ENCODE measurements at places on chromosomes 3 and 15.

DNA sequence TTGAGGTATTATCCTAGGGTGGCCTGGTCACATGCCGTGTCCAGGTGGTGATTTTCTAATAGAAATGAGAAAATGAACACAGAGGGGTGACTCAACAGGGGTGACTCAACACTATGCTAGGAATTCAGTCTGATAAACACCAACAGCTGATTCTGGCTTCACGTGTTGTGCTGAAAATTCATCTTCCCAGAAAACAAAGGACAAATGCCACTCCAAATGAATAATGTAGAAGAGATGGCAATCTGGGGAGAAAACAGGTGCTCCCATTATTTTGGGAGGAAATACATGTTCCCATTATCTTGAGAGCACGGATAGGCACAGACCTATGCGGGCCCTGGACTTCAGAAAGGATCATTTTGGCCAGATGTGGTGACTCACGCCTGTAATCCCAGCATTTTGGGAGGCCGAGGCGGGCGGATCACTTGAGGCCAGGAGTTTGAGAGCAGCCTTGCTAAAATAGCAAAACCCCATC lies 101.2 kb upstream of the MEX3B start:
- H3K36me3 ChIP-seq = peaks cover 27% of the 10 kb centered on the region
- no peaks in the 10 kb centered on the region for H3K27me3 ChIP-seq
- DNase-seq = no peak
- H3K27ac ChIP-seq = no peak overlapping the region

DNA sequence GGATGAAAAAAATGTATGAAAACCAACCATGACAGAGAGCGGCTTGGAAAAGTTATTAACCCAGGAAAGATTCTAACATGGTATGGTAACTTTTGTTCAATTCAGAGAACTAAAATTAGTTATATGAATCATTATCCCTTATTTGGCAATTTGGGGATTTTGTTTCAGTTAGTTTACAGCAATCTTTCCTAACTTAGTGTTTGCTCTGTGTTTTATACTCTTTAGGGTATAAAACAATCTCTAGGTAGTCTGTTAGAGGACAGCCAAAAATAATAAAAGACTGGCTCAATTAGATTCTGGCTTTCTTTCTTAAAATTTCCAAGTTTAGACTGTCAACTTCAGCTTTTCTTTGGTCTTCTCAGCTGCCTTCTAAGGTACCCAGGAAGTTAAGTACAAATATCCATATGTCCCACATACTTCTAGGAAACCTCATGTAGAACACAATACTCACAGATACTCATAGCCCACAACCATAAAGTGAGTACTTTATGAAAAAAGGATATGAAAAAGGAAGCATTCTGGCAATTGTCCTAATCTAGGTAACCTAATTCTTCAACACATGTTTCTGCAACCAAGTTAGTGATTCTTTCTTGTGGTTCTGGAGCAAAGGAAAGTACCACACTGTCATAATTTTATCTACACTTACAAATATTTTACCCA lies 849.3 kb downstream of the ROBO1 start:
- DNase-seq = no peak
- no peaks in the 10 kb centered on the region for H3K4me1 ChIP-seq
- H3K36me3 ChIP-seq = no peaks in the 10 kb centered on the region
- H3K27me3 ChIP-seq = no peaks in the 10 kb centered on the region

GRCh38 chr15:29770796-29771195 lies 51.5 kb downstream of the TJP1 start:
- no peak for DNase-seq
- peaks cover 10% of the 10 kb centered on the region for H3K27me3 ChIP-seq
- H3K27ac ChIP-seq = no peak overlapping the region

- H3K4me1 ChIP-seq = peaks cover 2% of the 10 kb centered on the region
- no peak for DNase-seq
- H3K36me3 ChIP-seq = no peaks in the 10 kb centered on the region
- peaks cover 23% of the 10 kb centered on the region for H3K27me3 ChIP-seq
- H3K4me3 ChIP-seq = no peak overlapping the region
- H3K27ac ChIP-seq = no peak overlapping the region
Measured at GRCh38 chr3:193782276-193782647, 189.3 kb downstream of the OPA1 start.

- H3K27me3 ChIP-seq = no peaks in the 10 kb centered on the region
- no peak overlapping the region for H3K4me3 ChIP-seq
- H3K36me3 ChIP-seq = no peaks in the 10 kb centered on the region
- H3K27ac ChIP-seq = no peak overlapping the region
Measured at GRCh38 chr3:18134386-18135059, 290.6 kb downstream of the SATB1 start.

DNA sequence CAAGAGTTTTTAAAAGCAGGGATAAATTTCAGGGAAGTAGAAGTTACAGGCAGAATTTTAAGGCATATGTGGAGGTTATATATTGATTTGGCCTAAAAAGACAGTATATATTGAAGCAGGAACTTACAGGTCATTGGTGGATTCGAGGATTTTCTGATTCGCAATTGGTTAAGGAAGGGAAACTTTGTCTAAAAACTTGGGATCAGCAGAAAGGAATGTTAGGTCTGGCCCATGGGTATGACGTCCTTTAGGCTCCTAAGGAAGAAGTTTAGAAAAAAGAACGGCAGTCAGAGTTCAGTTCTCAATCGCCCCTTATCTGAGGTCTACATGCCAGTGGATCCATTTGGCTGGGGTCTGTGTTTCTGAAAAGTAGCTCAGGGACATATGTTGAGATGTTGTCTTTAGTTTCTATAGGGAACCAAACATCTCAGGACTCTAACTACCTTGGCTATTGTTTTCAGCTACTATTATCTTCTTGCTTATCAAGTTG lies 33.2 kb upstream of the ACP3 start:
- H3K4me1 ChIP-seq = peaks cover 3% of the 10 kb centered on the region
- no peak overlapping the region for H3K27ac ChIP-seq
- no peak overlapping the region for H3K4me3 ChIP-seq
- no peak for DNase-seq

GRCh38 chr3:104939196-104939595 lies 427.5 kb upstream of the ALCAM start:
- H3K36me3 ChIP-seq = no peaks in the 10 kb centered on the region
- DNase-seq = no peak
- no peak overlapping the region for H3K27ac ChIP-seq
- H3K27me3 ChIP-seq = peaks cover 2% of the 10 kb centered on the region
- H3K4me3 ChIP-seq = no peak overlapping the region

DNA sequence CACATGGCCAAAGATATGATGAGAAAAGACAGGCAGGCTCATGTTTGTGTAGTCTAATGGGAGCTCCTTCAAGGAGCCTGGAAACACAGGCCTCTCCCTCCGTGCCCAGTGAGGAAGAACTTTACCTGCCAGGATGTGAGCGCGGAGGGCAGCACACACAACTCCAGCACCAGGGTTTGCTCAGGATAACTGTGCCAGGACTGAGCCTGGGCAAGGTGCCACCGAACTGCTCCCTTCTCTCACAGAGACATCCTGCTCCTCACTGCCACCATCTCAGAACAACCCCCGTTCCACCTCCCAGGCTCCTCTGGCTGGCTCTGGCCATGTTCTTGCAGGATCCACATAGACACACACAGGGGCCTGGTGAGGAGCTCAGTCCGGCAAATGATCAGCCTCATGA lies 87.4 kb downstream of the NUP210 start:
- no peak for DNase-seq
- peaks cover 29% of the 10 kb centered on the region for H3K36me3 ChIP-seq

DNA sequence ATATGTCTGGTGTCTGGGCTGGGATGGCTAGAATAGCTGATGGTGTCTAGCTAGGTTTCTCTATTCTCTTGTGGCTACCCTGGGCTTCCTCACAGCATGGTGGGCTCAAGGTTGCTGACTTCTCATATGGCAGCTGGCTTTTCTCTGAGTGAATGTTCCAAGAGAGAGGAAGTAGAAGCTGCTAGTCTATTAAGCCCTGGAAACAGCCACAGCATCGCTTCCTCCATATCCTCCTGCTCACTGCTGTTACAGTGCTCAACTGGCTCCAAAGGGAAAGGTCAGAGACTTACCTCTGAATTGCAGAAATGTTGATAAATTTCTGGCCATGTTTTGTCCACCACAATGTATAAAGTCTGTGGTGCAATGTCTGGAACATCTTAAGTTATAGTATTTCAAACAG lies 299.9 kb upstream of the ADAMTS9 start:
- no peaks in the 10 kb centered on the region for H3K27me3 ChIP-seq
- H3K36me3 ChIP-seq = no peaks in the 10 kb centered on the region
- no peak overlapping the region for H3K27ac ChIP-seq
- no peak for DNase-seq

GRCh38 chr3:133238015-133238414 lies 161.8 kb upstream of the BFSP2 start:
- H3K27me3 ChIP-seq = peaks cover 19% of the 10 kb centered on the region
- DNase-seq = no peak
- H3K4me1 ChIP-seq = no peaks in the 10 kb centered on the region
- no peaks in the 10 kb centered on the region for H3K36me3 ChIP-seq
- H3K27ac ChIP-seq = no peak overlapping the region

- H3K4me3 ChIP-seq = no peak overlapping the region
- no peak overlapping the region for H3K27ac ChIP-seq
- peaks cover 3% of the 10 kb centered on the region for H3K27me3 ChIP-seq
- H3K36me3 ChIP-seq = no peaks in the 10 kb centered on the region
- H3K4me1 ChIP-seq = no peaks in the 10 kb centered on the region
- no peak for DNase-seq
Measured at GRCh38 chr3:111285694-111286093, 214.1 kb downstream of the NECTIN3 start.

- H3K36me3 ChIP-seq = no peaks in the 10 kb centered on the region
- no peak overlapping the region for H3K27ac ChIP-seq
- H3K4me3 ChIP-seq = no peak overlapping the region
Measured at GRCh38 chr15:59539799-59540198, 71.8 kb upstream of the GCNT3 start.

DNA sequence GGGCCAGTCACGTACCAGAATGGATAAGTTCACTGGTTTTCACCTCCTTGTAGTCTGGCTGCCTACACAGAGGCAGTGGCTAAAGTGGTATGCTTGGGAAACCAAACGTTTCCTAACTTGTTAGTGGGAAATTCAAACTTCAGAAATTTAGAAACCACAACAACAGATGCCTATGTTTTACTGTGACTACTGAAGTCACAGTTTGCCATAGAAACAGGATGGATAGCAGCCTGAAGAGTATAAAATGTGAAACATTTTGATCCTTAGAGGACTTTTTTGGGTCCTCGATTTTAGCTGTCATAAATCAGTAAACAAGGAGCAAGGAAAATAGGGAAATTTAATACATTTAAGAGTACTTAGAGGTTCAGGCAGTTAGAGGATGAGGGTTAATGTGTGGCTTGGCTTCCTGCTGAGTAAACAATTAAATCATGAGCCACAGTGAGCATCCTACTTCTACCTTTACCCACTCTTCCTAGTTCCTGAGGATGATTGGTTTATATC lies 48.6 kb downstream of the CMSS1 start:
- H3K27me3 ChIP-seq = no peaks in the 10 kb centered on the region
- no peak for DNase-seq
- no peak overlapping the region for H3K27ac ChIP-seq
- no peak overlapping the region for H3K4me3 ChIP-seq

- H3K4me3 ChIP-seq = no peak overlapping the region
- no peak for DNase-seq
- H3K27ac ChIP-seq = no peak overlapping the region
Measured at GRCh38 chr15:76386178-76386577, 49.6 kb downstream of the ISL2 start.

All from memory B cell (primary cell).